ENCODE measurements at places on chromosomes 7 and 10.

DNA sequence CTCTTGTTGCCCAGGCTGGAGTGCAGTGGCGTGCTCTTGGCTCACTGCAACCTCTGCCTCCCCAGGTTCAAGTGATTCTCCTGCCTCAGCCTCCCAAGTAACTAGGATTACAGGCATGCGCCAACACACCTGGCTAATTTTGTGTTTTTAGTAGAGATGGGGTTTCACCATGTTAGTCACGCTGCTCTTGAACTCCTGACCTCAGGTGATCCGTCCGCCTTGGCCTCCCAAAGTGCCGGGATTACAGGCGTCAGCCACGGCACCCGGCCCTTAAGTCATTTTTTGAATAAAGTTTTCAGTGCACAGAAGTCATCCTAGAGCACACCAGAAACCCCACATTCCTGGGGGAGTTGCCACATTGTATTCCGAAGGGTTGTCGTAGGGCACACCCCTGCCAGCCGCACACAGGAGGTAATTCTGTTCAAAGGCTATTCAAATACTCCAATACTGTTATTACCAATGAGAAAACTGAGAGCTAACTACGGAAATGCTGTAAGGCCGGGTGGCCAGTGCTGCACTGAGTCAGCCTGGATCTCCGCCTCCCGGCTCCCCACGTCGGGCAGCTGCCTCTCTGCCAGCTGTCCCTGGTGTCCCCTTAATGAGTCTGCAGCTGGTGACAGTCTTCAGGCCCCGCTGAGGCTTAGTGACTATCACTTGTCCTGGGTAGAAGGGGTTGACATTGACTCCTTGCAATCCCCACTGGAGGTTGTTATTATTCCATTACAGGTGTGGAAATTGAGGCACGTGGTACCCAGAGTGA is 8.6 kb upstream of the RFC2 start:
- DNase-seq = peak; percentile 30

- no peak for DNase-seq
Observed at GRCh38 chr7:2493205-2494164, 17.3 kb upstream of the GRIFIN start.

DNA sequence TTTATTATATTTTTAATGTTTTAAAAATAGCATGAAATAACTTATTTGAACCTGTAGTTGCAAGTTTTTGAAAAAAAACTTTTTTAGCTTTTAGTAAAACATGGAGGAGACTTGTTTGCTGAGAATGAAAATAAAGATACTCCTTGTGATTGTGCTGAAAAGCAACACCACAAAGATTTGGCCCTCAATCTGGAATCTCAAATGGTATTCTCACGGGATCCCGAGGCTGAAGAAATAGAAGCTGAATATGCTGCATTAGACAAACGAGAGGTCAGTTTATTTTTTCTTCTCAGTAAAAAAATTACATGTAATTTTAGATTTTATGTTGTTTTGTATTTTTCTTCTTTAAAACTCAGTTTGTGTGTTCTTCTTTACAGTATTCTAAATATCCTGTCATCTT is 73.5 kb downstream of the ANKIB1 start:
- no peak for DNase-seq

- no peak for DNase-seq
Observed at GRCh38 chr7:57256637-57257375, 124.6 kb upstream of the ZNF479 start.

DNA sequence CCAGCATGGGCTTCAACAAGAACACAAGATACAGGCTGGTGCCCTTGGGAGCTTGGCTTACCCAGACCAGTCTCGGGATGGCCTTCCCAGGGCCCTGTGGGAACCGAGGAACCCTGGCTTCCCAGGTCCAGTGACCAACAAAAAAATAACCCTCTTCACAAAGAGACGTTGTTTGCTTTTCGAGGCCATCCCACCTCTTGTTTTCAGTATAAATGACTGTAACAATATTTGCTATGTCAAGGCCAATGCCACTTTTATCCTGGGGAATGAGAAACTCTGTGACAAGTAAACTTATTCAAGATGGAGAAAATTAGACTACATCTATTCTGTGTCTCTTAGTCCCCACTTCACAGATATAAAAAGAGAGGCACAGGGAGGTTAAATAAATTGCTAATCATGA is 138.8 kb downstream of the PRPF18 start:
- DNase-seq = no peak

- no peak for DNase-seq
Observed at GRCh38 chr10:102982296-102982695, 64.2 kb downstream of the CNNM2 start.

DNA sequence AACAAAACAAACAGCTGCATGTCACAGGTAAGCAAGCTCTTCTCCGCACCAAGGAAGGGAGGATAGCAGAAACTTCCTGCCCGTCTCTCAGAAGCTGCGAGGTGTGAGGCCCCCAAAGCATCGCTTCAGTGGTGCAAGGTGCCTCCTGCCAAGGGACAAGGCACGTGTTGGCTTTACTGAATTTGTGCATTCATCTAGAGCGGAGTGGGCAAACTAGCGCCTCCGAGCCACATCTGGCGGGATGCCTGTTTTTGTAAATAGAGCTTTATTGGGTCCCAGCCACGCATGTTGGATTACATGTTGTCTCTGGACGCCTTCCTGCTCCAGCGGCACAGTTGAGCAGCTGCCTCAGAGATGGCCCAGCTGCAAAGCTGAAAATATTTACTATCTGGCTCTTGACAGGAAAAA is 27.7 kb downstream of the PHYH start:
- no peak for DNase-seq
